A549 treated with CpdA at 1 μM for 4 hours (cell line): ENCODE measurements at places on chromosomes 2 and 18. TPM values are rescaled to one million over a fixed set of nuclear protein-coding genes. Genes with fewer than 3 reads are reported as not detected.

EGR4 gene
- 0.16 to 0.30 TPM (median 0.27 TPM) in 5 replicates for total RNA-seq

ACTG2 gene
- 0.14 to 0.45 TPM (median 0.22 TPM) in 5 replicates for total RNA-seq

ADRA2B gene
- total RNA-seq = 0.03 to 0.09 TPM (median 0.08 TPM) in 5 replicates

FAP gene
- 0.12 TPM in 1 of 5 replicates, not detected in the others for total RNA-seq

CLEC4F gene
- not detected in 5 replicates for total RNA-seq

ANKRD30B gene
- total RNA-seq = 0.01 TPM in 1 of 5 replicates, not detected in the others

TMEM17 gene
- total RNA-seq = 5.0 to 6.1 TPM (median 5.3 TPM) in 5 replicates

SERPINB10 gene
- not detected in 5 replicates for total RNA-seq

IGFBP5 gene
- 0.21 to 0.31 TPM (median 0.30 TPM) in 5 replicates for total RNA-seq

TLX2 gene
- total RNA-seq = 0.12 to 0.54 TPM (median 0.29 TPM) in 5 replicates

ADD2 gene
- 17.7 to 27.3 TPM (median 22.9 TPM) in 5 replicates for total RNA-seq

NLRC4 gene
- not detected in 5 replicates for total RNA-seq

DIPK1C gene
- not detected in 5 replicates for total RNA-seq

MYO5B gene
- 12.3 to 14.5 TPM (median 12.7 TPM) in 5 replicates for total RNA-seq

TMBIM1 gene
- total RNA-seq = 109 to 131 TPM (median 123 TPM) in 5 replicates
